Cardiac septum (tissue), 1 donor: ENCODE measurements at places on chromosomes 3 and 15. TPM values are rescaled to one million over a fixed set of nuclear protein-coding genes. Genes with fewer than 3 reads are reported as not detected.

Gene WDR49
- total RNA-seq, result 3.4 TPM

Gene ZNF80
- not detected for total RNA-seq

Gene RFTN1
- 26.5 TPM for total RNA-seq

Gene CP
- 8.1 TPM for total RNA-seq

Gene PIAS1
- 29.4 TPM for total RNA-seq

Gene ALS2CL
- total RNA-seq, result 32.5 TPM

Gene TRANK1
- 6.3 TPM for total RNA-seq

Gene ZNF385D
- total RNA-seq, result 12.5 TPM

Gene BRPF1
- 10.6 TPM for total RNA-seq

Gene TEX55
- not detected for total RNA-seq

Gene SNTN
- total RNA-seq, result not detected

Gene CCNB2
- 0.40 TPM for total RNA-seq

Gene PLCL2
- 27.0 TPM for total RNA-seq

Gene THRB
- total RNA-seq, result 27.2 TPM

Gene LRRC57
- 16.9 TPM for total RNA-seq

Gene XIRP1
- 1,123 TPM for total RNA-seq

Gene ZIC4
- not detected for total RNA-seq

Gene TM4SF1
- 84.7 TPM for total RNA-seq

GRCh38 chr3:29751647-29752314 lies 470.9 kb downstream of the RBMS3 start:
- DNase-seq, result no peak

- DNase-seq, result no peak
These were observed 18.1 kb downstream of the MCF2L2 start for GRCh38 chr3:183410280-183410679.

GRCh38 chr3:53226841-53227407 lies 28.9 kb downstream of the TKT start:
- no peak for DNase-seq

GRCh38 chr15:57444877-57445513 lies 68.7 kb downstream of the CGNL1 start:
- no peak for DNase-seq

GRCh38 chr3:108862865-108863798 lies 40.5 kb downstream of the TRAT1 start:
- DNase-seq, result no peak

DNA sequence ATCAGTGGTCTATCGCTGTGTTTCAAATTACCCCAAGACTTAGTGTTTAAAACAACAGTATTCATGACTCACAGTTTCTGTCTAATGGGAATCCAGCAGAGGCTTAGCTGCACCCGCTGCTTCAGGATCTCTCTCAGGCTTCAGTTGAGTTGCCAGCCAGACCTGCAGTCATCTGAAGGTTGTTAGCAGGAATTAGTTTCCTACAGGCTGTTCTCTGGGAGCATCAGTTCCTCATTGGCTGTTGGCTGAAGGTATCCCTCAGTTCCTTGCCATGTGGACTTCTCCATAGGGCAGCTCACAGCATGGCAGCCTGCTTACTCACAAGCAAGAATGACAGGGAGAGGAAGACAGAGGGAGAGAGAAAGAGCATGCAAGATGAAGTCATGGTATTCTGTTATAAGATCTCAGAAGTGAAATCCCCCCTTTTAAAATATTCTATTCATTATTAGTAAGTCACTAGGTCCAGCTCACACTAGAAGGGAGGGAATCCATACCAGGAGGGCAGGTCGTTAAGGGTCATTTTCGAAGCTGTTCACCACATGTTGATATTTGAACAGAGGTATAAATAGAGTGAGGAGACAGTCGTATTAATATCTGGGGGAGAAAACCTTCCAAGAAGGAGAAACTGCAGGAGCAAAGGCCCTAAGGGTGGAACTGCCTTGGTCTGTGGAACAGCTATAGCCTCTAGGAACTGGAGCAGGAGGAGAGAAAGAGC lies 473.9 kb upstream of the PPP2R3A start:
- DNase-seq, result no peak

DNA sequence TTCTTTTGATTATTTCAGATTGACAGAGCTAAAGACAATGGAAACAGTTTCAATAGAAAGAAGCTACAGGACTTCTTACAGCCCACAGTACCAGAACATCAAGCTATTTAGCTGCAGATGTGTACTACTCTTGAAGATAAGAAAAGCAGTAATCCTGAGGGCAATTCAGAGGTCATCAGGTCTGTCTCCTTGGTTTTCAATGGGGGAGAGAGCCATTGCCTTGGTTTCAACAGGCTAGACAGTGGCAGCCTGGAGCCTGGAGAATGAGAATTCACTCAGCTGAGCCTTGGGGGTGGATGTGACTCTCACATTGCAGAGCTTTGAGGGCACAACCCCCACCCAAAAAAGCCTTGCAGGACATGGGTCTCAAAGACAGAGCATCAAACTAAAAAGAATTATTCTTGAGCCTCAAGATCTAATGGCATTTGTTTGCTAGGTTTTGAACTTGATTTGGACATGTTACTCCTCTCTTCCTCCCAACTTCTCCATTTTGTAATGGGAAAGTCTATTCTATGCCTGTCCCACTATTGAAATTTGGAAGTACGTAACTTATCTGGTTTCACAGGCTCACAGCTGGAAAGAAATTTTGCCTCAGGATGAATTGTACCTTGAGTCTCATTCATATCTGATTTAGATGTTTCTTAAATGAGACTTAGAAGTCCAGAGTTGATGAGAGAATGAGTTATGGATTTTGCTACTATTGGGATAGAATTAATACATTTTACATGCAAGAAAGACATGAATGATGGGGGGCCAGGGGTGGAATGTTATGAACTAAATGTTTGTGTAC lies 36.9 kb downstream of the PLSCR1 start:
- no peak for DNase-seq

- DNase-seq, result no peak
These were observed 26.9 kb downstream of the ATOSA start for GRCh38 chr15:52652286-52652685.

DNA sequence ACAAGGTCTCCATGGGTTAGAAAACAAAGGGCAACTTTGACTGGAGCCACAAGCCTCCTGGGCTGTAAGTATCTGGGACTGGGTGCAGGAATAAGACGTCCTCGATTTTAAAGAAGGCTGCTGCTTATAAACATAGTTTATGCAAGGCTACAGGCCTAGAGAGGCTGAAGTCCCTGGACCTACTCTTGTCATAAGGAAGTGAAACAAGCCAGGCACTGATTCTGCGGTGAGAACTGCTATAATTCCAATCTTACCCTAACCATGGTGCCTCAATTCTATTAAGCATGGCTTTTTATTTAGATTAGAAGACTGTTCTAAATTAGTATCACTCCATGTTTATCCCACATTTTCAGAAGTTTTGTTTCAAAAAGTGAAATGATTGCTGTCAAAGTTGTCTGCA lies 777.6 kb downstream of the PLOD2 start:
- DNase-seq, result no peak

GRCh38 chr3:152713989-152714388 lies 120.9 kb upstream of the P2RY1 start:
- DNase-seq, result no peak

DNA sequence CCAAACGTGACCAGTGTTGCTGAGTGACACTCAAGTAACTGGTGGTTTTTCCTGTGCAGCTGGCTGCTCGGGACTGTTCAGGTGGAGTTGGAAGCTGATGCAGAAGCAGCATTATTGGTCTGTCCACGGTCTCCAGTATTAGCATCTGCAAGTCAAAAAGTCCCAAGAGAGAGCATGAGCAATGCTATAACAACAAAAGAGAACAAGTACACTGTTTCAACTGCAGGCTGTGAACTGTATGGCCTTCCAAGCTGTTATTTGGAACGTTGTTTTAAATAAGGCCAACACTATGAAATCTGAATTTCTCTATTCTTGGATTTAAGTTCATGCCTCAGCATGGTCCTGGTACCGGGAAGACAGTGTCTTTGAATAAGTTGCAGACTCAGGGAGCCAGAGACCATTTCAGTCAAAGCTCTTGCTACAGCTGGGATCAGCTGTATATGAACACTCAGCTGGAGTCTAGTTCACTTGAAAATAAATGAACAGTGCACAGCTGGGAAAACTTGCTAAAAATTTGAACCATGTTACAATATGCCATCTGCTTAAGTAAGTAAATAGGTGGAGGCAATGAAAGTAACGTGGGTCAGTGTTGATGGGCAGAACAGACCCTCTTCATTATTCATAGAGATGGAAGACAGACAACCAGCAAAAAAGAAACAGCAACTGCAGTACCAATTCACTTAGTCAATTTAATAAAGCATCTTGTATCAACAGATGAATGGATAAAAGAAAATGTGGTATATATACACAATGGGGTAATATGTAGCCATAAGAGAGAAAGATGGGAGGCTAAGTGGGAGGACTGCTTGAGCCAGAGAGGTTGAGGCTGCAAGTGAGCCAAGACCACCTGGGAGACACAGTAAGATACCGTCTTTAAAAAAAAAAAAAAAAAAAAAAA lies 45.1 kb downstream of the NR1I2 start:
- DNase-seq, result no peak

DNA sequence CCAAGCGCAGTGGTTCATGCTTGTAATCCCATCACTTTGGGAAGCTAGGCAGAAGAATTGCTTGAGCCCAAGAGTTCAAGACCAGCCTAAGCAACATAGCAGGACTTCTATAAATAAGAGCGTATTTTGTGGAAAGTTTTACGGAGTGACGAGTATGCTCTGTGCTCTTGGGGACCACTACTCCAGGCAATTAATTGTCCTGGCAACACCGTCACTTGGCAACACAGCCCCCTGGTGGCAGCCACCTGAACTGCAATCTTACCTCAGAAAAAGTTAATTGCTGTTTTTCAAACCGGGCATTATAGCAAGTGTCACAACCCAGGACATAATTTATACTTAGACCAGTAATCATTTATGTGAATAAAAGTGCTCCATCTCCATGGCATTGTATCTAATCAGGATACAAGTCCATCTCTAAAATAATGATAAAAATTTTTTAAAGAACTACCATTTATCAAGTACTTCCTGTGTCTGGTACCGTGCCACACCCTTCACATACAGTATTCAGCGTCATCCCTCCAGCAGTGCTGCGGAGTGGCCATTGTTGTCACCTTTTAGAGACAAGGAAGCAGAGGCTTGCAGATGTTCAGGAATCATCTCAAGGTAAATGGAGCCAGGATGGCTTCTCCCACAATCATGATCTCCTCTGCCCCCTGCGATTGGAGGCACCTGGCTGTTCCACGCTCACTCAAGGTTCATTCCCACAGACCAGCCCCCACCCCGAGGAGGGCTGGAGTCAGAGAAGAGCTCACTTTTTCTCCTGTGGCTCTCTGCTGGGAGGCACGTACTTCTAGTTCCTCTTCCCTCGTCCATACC lies 34.5 kb downstream of the PLA2G4D start:
- peak; percentile 79 for DNase-seq

DNA sequence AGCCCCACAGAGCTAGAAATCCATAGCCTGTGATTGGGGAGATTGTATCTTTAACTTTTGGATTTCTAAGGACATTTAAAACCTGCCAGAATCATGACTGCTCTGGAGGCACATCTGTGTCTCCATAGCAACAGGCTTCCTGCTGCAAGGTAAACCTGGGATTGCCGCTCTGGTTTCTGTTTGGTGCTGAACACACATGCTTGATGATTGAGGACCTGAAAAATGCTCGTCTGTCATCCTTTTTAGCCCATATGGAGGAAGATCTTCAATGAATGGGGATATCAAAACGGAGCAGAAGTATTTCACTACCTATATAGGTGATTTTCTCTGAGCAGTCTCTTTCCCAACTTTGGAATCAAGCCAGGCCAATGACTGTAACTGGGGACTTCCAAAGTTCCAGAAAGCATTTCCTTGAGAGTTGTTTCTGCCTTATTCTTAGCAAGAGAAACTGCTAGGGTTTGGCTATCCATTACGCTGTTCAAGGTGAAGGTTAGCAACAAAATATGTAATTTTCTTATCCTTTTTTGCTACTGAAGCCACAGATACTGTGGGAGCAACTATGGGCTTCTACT lies 96.5 kb upstream of the TNIK start:
- DNase-seq, result no peak

GRCh38 chr3:96324087-96324486 lies 490.3 kb upstream of the EPHA6 start:
- DNase-seq, result no peak

- no peak for DNase-seq
These were observed 60.3 kb downstream of the MYO9A start for GRCh38 chr15:72057548-72058091.

- DNase-seq, result no peak
These were observed 25.2 kb downstream of the TRIM71 start for GRCh38 chr3:32842987-32843386.

DNA sequence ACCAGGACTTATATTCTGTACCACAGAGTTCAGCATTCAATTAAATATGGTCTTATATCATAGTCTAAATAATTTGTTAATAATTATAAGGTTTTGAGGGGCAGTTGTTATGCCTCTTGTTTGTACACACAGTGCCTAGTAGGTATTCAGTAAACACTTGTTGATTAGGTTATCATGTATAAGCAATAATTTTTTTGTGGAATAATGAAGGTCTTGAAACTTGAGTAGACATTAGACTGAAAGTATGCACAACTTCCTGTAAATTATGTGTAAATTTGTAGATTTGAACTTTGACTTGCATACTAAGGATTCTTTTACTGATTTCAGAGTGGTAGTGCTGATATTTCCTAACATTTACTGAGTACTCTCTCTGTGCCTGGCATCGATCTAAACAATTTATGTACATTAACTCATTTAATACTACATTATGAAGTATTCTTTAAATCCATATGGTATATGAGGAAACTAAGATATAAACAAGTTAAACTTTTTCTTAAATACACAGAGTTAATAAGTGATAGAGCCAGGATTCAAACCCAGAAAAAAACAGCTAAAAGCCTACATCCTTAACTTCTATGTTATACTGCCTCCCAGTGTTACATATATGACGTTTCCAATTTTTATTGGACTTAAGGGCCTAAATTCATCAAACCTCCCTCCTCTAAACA lies 65.1 kb downstream of the GLCE start:
- no peak for DNase-seq

- no peak for DNase-seq
These were observed 57.9 kb downstream of the PRICKLE2 start for GRCh38 chr3:64167351-64167750.

DNA sequence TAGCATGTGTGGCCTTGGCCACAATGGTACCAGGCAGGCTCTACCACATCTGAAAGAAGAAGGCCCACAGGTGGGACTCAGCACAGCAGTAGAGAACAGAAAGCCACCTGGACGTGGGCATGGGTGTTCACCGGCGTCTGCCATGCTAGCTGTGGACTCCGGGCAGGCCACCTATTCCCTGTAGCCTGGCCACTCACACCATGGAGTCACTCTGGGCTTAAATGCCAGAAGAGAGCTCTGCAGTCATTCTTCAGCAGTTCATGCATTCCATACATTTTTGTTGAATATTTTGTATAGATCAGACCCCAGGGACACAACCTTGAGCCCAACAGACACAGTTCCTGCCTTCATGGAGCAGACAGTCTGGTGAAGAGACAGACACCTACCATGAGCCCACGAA lies 138.6 kb downstream of the SRGAP3 start:
- no peak for DNase-seq

- peak; percentile 46 for DNase-seq
These were observed 21.7 kb downstream of the GRIP2 start for GRCh38 chr3:14518432-14518802.

DNA sequence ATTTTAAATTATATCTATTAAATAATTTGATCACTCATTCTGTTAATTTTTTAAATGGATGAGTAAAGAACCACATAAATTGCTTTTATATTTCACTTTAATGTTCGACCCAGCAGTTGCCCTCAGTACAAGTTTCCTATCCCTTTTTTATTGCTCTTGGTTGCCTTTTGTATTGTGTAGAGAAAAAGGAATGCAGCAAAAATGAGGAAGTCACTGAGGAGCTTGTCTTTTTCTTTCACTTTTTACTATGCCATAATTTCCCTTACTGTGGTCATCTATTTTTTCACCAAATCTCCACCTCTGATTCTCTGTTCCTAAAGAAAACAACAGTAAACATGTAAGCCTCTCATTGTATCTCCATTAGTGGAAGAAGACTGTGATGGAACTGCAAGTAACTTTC lies 122.7 kb downstream of the B3GALNT1 start:
- DNase-seq, result no peak
